Lung (tissue), 17 donors: ENCODE measurements at places on chromosomes 4 and X.
A peak's percentile ranks its signal among the peaks of the same experiment; 100 is the strongest.

GRCh38 chrX:110218591-110218990 is 99.3 kb downstream of the AMMECR1 start:
- DNase-seq: no peak

GRCh38 chrX:111394569-111394968 is 17.4 kb downstream of the DCX start:
- no peak for DNase-seq

GRCh38 chr4:40998675-40999358 is 215.5 kb downstream of the APBB2 start:
- DNase-seq: no peak

DNA sequence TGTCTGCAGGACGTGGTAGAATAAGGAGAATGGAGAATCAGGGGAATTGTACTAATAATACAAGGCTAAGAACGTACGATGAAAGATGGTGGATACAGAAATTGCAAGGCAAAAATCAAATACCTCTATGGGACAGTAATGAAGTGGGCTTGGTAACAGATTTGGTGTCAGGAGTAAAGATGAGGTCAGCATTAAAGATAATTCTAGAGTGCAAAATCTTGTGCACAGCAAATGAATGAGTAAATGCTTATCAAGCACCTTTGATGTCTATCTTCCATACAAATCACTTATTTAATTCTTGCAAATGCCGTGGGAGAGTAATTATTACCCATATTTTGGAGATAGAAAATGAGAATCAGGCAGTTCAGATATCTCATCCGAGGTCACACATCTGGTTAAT is 70.9 kb downstream of the DDX60 start:
- DNase-seq: no peak

- DNase-seq: no peak
Measured at GRCh38 chr4:90162566-90162965, 35.4 kb downstream of the CCSER1 start.

- DNase-seq: peak; percentile 3
Measured at GRCh38 chrX:12319003-12319519, 180.8 kb downstream of the FRMPD4 start.

DNA sequence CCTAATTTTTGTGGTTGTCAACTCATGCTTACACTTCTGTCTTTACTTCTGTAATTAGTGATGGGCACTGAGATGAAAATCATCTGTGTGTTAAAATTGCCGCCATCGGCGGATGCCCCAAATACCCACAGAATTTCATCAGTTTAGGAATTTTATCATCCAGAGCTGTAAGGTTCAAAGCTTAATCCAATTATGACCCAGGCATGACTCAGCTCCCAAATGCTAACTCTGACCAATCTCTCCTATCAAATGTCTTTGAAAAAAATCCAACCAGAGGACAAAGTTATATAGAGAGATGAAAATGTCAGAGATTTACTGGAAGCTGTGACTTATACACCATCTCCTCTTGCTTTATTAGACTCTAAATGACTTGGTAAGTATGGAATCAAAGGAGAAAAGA is 1048.7 kb upstream of the PRKX start:
- no peak for DNase-seq

GRCh38 chr4:59637596-59637995 is 1562.5 kb upstream of the ADGRL3 start:
- no peak for DNase-seq
